Esophagus muscularis mucosa (tissue), 4 donors: ENCODE measurements at places on chromosomes 6 and 20.
A peak's percentile ranks its signal among the peaks of the same experiment; 100 is the strongest.

GRCh38 chr6:20086992-20087391, 125.3 kb downstream of the MBOAT1 start:
- no peaks in the 10 kb centered on the region for H3K36me3 ChIP-seq
- no peaks in the 10 kb centered on the region for H3K4me1 ChIP-seq
- no peak overlapping the region for H3K4me3 ChIP-seq
- no peak overlapping the region for H3K27ac ChIP-seq
- DNase-seq, result no peak

GRCh38 chr6:151689499-151690201, 117.8 kb upstream of the ESR1 start:
- peak overlapping the region; percentile 40 for H3K27ac ChIP-seq
- no peaks in the 10 kb centered on the region for H3K27me3 ChIP-seq
- no peaks in the 10 kb centered on the region for H3K4me1 ChIP-seq
- no peak for DNase-seq
- no peaks in the 10 kb centered on the region for H3K36me3 ChIP-seq

- peak overlapping the region; percentile 96 for H3K27ac ChIP-seq
- H3K4me3 ChIP-seq, result peak overlapping the region; percentile 95
- H3K36me3 ChIP-seq, result no peaks in the 10 kb centered on the region
- H3K27me3 ChIP-seq, result no peaks in the 10 kb centered on the region
- H3K4me1 ChIP-seq, result peaks cover 48% of the 10 kb centered on the region
Observed at GRCh38 chr6:34391473-34391785, 1.0 kb downstream of the NUDT3 start.

DNA sequence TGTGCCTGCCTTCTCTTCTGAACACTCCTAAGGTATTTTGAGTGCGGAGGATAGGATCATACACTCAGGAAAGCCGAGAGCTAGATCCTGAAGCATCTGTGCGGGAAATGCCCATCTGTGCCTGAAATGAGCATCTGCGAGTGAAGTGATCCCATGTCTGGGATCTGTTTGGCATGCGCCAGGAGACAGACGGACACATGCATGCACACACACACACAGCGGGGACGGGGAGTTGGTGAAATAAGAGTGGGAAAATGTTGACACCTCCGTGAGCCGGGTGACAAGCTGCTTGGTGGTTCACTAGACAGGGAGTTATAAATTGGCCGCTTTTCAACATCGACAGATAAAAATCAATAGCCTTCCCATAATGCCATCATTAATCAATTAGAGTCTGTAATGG, 13.8 kb downstream of the SYNJ2 start:
- H3K4me3 ChIP-seq, result no peak overlapping the region
- no peak overlapping the region for H3K27ac ChIP-seq
- H3K27me3 ChIP-seq, result no peaks in the 10 kb centered on the region

DNA sequence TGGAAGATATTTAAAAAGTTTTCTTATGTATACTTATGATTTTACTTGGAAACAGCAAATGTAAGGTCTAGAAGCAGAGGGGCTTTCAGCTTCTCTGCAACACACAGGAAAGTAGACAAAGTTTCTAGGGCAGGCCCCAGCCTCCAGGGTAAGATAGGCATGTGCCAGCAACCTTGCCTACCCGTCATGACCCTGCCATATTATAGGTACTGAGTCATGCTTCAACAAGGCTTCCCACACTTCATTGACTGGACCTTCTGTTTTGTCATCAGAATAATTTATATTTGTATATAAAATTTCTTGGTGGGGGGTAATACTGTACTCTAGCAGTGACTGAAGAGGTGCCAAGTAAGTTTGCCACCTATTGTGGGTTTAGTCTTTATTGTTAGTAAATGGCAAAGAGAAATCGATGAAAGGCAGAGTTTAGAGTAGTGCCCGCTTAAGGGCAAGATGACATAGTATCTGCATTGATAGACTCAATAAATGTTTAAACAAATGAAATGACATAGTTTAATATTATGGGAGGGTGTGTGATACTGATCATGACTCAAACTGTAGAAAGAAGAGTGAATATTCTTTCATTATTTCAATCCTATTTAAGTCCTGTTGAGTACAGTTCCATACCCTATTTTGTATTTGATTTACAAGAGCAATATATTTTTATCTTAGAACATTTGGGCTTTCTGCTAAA, 95.6 kb downstream of the JARID2 start:
- no peak overlapping the region for H3K4me3 ChIP-seq
- no peaks in the 10 kb centered on the region for H3K27me3 ChIP-seq
- peaks cover 22% of the 10 kb centered on the region for H3K4me1 ChIP-seq

- H3K36me3 ChIP-seq, result no peaks in the 10 kb centered on the region
- H3K27ac ChIP-seq, result no peak overlapping the region
- no peak for DNase-seq
Observed at GRCh38 chr6:45310118-45310788, 17.9 kb upstream of the RUNX2 start.
